Mucosa of gallbladder (tissue), 1 donor: ENCODE measurements at places on chromosomes 3 and 15.

- DNase-seq = no peak
Observed at GRCh38 chr3:65130782-65131181, 443.0 kb upstream of the ADAMTS9 start.

- no peak for DNase-seq
Observed at GRCh38 chr3:142910280-142910679, 21.4 kb upstream of the PCOLCE2 start.

DNA sequence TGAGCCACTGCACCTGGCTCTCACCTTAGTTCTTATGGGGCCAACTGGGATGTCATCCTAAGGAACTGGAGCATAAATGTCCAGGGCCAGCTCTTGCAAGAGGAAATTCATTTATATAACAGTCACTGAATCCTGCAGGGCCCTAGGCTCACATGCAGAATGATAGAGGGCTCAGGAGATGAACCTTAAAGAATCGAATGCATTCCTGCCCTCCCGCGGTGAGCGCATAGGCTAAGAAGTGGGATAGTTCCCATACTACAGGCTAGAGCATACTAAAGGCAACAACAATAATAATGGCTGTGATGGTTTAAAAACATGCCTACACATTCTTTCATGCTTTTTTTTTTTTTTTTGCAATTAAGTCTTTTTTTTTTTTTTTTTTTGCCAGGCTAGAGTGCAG is 17.1 kb upstream of the CSRNP1 start:
- no peak for DNase-seq

- DNase-seq = no peak
Observed at GRCh38 chr3:117084739-117085270, 375.2 kb downstream of the TUSC7 start.

DNA sequence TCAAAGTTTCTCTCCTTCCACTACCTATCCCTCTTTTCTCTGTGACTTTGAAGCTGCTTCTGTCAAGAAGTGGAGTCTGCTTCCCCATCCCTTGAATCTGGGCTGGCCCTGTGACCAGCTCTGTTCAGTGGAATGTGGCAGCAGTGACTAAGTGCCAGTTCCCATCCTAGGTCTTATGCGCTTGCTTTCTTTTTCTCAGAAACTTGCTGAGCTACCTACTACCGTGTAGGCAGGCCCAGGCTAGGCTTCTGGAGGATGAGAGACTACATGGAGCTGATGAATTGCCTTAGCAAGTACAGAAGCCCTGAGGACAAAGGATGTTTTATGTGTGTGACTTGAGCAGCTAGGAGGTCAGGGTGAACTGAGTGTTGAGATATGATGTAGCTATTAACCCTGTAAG is 123.2 kb downstream of the PDCD6IP start:
- DNase-seq = no peak

- no peak for DNase-seq
Observed at GRCh38 chr3:87801409-87801808, 257.4 kb downstream of the CGGBP1 start.

DNA sequence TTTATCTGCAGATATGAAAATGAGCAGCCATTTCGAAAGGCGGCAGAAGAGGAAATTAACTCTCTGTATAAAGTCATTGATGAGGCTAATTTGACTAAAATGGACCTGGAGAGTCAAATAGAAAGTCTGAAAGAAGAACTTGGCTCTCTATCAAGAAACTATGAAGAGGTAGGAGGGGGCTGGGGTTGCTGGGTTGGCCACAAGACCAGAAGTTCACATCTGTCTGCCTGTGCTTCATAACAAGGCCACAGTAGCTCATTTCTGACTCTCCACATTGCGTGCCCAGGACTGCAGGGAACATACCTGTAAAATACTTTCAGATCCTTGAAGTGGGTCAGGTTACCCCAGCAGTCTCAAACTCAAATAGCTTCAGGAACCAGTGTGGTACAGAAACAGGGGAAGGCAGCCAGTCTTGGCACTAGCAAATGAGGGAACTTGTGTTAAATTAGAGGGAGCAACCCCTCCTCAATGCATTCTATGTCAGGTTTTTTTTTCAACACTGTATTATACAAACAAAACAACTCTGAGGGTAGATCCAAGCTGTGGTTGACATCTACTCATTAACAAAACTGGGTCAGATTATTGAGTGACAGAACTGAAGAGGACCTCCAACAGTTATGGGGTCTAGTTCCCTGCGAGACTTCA is 48.7 kb downstream of the BFSP2 start:
- no peak for DNase-seq

DNA sequence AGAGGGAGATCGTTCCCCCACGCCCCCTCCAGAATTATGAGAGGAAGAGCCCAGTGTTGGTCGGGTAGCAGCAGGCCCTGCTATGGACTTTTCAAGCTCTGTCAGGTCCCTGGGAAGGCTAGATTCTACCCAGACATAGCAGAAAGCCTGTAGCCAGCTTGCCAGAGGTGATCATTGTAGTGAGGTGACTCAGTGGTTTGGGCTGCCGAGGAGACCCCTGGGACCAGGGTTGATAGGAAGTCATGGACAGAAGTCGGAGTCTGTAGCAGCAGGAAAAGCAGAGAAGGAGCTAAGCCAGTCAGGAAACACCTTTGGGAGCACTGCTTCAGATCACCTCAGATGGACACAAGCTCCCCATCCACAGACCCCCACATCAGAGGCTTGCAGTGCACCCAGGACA is 67.7 kb downstream of the CCNL1 start:
- no peak for DNase-seq

DNA sequence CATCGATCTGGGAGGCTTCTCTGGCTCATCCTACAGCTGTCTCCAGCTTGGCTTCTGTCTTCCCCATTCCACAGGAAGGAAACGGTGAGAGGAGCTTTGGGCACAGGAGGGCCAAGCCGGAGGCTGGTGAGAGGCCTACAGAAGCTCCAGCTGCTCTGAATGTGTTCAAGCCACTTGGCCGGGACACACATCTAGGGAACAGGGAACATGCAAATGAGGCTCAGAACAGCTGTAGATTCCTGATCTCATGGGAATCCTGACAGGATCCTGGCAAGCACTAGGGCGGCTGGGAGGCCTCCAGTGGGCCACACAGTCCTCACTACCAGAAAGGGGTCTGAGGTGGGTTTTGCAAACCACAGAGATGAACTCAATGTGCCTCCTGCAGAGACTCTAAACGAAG is 13.7 kb downstream of the SEMA5B start:
- no peak for DNase-seq

DNA sequence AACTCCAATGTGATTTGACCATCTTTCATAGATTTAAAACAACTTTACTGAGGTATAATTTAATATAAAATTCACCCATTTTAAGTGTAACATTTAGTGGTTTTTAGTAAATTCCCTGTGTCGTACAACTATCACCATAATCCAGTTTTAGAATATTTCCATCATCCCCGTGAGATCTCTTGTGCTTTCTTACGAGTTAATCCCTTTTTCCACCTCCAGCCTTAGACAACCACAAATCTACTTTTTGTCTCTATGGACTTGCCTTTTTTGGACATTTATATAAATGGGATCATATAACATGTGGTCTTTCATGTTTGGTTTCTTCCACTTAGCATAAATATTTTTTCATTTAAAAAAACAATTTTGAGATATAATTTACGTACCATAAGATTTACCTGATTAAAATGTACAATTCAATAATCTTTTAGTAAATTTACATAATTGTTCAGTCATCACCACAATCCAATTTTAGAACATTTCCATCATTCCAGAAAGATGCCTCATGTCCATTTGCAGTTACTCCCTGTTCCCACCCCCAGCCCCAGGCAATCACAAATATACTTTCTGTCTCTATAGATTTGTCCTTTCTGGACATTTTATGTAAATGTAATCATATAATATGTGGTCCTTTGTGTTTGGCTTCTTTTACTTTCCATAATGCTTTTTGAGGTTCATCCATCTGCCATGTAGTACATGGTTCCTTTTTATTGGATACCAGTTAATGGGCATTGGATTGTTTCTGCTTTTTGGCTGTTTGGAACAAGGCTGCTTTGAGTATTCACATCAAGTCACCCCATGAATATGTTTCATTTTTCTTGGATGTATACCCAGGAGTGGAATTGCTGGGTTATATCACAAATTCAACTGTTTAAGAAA is 3.1 kb downstream of the OXSR1 start:
- DNase-seq = no peak

DNA sequence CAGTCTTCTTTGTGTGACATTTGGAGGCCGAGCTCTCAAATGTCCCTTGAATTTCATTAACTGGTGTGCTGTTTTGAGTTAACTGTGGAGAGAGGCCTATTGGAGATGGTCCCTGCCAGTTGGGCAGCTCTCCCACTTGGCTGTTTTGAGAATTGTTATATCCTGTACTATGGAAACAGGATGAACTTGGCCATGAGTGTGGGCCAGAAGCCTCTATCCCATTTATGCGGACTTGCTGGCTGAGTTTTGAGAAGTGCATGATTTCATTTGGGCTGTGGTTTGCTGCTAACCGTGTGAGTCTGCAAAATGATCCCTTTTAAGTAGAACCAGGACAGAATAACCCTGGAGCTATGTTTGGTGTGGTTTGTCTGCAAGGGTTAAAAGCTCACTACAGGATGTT is 366.0 kb downstream of the PTPRG start:
- DNase-seq = peak; percentile 59

GRCh38 chr3:37652851-37653250 is 208.8 kb upstream of the CTDSPL start:
- no peak for DNase-seq

DNA sequence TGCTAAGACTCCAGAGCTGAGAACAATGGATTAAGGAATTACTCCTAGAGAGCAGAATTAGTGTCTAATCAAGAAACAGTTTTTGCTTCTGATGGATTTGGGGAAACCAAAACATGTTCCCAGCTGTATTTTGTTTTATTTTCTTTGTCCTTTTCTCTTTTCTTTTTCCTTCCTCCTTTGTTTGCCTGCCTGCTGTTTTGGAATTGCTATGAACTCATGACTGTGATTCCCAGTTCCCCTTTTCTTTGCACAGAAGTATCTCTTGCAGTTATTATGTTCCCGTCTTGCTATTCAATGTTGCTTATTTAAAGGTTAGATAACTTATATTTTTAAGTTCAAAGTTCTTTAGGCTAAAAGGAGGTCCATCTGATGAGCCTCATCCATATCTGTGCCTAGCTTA is 77.0 kb upstream of the GBE1 start:
- DNase-seq = no peak

DNA sequence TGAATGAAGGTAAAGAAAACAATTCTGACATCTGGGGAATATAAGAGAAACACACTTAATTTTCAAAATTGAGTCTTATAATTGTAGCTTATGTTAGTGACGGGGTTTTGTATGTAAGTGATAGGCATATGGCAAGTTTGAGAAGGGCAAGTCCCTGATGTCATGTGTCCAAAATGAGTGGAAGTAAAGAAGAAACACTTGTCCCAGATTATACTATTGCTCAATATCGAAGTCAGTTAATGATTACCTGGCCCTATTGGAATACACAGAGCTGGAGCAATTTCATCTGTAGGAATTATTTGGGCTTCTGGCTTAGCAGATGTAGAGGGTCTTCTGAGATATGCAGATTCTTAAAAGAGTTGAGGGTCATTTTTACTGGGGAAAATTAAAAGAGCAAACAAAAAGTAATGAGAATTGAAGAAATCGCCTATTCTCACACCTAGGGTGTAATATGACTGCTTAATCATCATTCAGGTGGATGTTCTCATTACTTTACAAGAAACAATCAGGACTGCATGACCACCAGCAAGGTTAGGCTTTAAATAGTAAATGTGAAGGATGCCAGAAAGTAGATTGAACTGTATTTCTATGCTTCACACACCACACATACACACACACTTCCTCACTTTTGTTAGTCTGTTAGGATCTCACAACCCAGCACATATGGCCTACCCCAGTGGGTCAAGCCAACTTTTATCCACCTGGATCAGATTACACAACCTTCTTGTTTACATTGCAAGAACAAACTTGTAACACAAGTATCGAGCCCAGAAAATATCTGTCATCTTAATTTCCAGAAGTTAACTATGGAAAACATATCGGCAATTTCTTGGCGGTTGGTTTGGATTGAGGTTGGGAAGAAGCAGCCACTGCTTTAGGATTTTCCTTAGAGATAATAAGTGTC is 183.3 kb upstream of the LRRC3B start:
- no peak for DNase-seq

GRCh38 chr3:63557912-63558311 is 94.6 kb upstream of the SNTN start:
- no peak for DNase-seq

DNA sequence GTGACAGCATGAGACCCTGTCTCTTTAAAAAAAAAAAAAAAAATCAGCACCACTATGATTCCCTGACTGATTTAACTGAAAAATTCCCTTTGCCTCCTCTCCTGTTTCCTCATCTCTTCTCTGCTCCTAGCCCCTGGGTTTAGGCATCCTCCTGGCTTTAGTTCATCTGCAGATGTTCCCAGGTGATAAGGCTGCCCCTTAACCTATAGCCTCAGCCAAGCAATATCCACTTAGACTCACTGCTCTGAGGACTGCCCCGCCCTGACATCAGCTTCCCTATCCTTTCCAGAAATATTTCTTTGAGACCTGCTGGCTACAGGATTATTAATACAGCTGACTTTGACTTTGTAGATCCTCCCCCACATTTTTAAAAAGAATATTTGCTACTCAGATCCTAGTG is 39.4 kb upstream of the HACD2 start:
- no peak for DNase-seq
